PC-3 (cell line): ENCODE measurements at places on chromosomes 3 and 15.

- no peaks in the 10 kb centered on the region for H3K27me3 ChIP-seq
- DNase-seq = no peak
- H3K4me1 ChIP-seq = no peaks in the 10 kb centered on the region
- H3K36me3 ChIP-seq = no peaks in the 10 kb centered on the region
- no peak overlapping the region for H3K4me3 ChIP-seq
Measured at GRCh38 chr15:50057905-50058639, 61.0 kb downstream of the ATP8B4 start.

DNA sequence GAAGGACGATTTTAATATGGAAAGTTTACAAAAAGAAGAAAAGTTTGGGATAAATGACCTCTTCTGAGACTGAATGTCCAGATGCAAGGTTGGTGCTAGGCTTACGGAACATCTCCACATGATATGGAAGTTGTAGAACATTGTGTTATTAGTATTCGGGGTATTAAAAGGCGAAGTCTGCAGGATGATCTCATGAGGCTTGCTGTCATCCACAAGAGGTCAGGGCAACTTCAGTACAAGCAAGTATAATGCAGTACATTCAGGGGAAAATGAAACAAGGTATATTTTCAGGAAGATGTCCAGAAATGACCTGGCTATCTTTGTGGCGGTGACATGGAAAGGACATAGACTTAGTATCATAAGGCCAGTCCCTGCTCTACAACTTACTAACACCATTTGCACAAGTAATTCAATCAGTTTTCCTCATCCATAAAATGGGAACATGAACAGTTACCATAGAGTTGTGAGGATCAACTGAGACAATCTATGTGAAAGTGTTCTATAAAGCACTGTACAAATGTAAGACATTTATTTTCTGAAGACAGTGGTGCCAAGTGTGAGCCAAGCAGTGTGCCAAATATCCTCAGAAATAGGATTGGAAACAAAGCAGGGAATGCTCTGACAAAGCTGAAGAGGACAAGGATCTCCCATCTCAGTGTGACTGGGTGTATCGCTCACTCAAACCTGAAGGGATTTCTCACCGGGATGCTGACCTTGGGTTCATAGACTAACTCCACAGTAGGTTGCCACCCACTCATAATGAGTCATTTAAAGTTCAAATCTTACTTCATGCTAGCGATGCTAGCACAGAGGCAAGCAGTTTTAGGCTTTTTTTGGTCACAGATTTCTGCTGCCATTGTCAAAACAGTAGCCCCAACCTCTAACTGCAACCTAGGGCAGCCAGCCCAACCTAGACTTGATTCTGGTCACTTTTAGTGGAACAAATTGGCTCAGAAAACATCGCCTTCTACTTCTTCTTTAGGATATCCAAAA is 118.3 kb downstream of the TIGIT start:
- H3K4me1 ChIP-seq = no peaks in the 10 kb centered on the region

GRCh38 chr3:149339931-149340309 is 6.5 kb upstream of the TM4SF18 start:
- H3K36me3 ChIP-seq = no peaks in the 10 kb centered on the region
- H3K27me3 ChIP-seq = no peaks in the 10 kb centered on the region
- H3K27ac ChIP-seq = peak overlapping the region; percentile 96
- DNase-seq = peak; percentile 99
- peak overlapping the region; percentile 55 for H3K4me3 ChIP-seq

- DNase-seq = no peak
- no peak overlapping the region for H3K4me3 ChIP-seq
- H3K4me1 ChIP-seq = peaks cover 6% of the 10 kb centered on the region
- no peaks in the 10 kb centered on the region for H3K27me3 ChIP-seq
- H3K27ac ChIP-seq = no peak overlapping the region
Measured at GRCh38 chr3:196174652-196175051, 36.5 kb downstream of the ZDHHC19 start.

GRCh38 chr15:101318147-101318819 is 23.2 kb upstream of the SNRPA1 start:
- no peak for DNase-seq
- peaks cover 63% of the 10 kb centered on the region for H3K27me3 ChIP-seq
- no peaks in the 10 kb centered on the region for H3K4me1 ChIP-seq
- no peak overlapping the region for H3K4me3 ChIP-seq
- no peaks in the 10 kb centered on the region for H3K36me3 ChIP-seq
- no peak overlapping the region for H3K27ac ChIP-seq

- DNase-seq = peak; percentile 65
- H3K27ac ChIP-seq = peak overlapping the region; percentile 50
- H3K4me3 ChIP-seq = no peak overlapping the region
Measured at GRCh38 chr3:113712129-113712528, 15.7 kb upstream of the USF3 start.

- H3K4me3 ChIP-seq = no peak overlapping the region
- H3K27ac ChIP-seq = no peak overlapping the region
- H3K36me3 ChIP-seq = no peaks in the 10 kb centered on the region
- DNase-seq = no peak
Measured at GRCh38 chr3:134901461-134901860, 106.4 kb downstream of the EPHB1 start.

DNA sequence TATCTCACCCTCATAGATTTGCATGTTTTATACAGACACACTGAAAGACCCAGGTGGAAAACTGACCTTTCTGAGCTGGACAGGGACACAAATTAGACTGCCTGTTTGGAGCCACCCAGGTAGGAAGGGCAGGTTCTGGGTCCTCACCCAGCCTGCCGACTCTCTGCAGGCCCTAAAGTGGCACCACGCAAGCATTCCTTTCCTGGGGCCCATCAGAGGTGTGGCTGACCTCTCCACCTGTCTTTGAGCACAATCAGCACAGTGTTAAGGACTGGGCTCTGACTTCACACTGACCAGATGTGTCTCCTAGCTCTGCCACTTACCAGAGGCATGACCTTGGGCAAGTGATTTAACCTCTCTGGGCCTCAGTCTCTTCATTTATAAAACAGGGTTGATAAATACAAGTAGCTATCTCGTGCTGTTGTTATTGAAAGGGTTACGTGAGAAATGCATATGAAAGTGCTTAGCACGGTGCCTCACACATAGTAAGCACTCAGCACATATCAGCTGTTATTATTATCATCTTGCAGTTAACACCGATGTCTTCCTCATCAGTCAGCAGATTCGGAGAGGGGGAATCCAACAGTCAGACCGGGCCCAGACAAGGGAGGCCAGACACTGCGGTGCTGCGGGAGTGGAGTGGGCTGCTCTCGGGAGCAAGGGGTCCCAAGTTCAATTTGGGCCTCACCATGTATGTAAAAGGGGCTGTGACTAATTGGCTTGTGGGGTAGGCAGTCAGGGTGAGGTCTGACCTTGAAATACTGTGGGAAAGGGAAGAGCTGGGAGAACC is 2.0 kb upstream of the TBC1D2B start:
- no peaks in the 10 kb centered on the region for H3K36me3 ChIP-seq
- DNase-seq = no peak
- H3K27ac ChIP-seq = no peak overlapping the region
- H3K27me3 ChIP-seq = no peaks in the 10 kb centered on the region
- no peak overlapping the region for H3K4me3 ChIP-seq

- no peak for DNase-seq
- no peaks in the 10 kb centered on the region for H3K4me1 ChIP-seq
- H3K27me3 ChIP-seq = no peaks in the 10 kb centered on the region
- no peak overlapping the region for H3K4me3 ChIP-seq
- no peak overlapping the region for H3K27ac ChIP-seq
- H3K36me3 ChIP-seq = no peaks in the 10 kb centered on the region
Measured at GRCh38 chr15:97301166-97301565, 659.3 kb upstream of the ARRDC4 start.

- no peak overlapping the region for H3K4me3 ChIP-seq
- no peaks in the 10 kb centered on the region for H3K36me3 ChIP-seq
- no peaks in the 10 kb centered on the region for H3K27me3 ChIP-seq
- DNase-seq = no peak
- H3K4me1 ChIP-seq = no peaks in the 10 kb centered on the region
Measured at GRCh38 chr15:29870495-29871151, 48.4 kb upstream of the TJP1 start.

DNA sequence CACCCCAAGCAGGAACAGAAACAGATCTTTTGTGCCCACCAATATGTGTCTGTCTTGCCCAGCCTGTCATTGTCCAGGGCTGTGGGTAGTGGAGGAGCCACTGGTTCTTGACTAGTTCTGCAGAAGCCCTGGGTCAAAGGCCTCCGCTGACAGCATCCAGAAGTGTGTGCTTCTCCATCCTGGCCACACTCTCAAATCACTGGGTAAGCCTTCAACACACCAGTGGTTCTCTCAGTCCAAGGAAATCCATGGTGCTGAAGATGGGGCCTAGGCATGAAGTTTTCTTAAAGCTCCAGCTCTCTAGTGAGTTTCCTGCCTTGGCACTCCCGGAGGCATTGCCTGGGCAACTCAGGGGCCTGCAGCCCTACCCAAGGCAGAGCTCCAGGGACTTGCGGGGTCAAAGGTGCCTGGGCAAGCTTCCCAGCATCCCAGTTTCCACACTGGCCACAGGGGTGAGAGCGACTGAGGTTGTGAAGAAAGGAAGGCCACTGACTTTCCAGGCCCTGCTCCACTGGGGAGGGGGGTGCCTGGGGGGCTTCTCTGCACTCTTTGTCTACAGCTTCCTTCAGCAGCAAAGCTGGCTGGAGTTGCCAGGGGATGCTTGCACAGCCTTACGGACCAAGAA is 37.9 kb upstream of the RPL32 start:
- H3K27me3 ChIP-seq = no peaks in the 10 kb centered on the region
- no peaks in the 10 kb centered on the region for H3K4me1 ChIP-seq
- H3K4me3 ChIP-seq = no peak overlapping the region
- no peak overlapping the region for H3K27ac ChIP-seq
- H3K36me3 ChIP-seq = no peaks in the 10 kb centered on the region

DNA sequence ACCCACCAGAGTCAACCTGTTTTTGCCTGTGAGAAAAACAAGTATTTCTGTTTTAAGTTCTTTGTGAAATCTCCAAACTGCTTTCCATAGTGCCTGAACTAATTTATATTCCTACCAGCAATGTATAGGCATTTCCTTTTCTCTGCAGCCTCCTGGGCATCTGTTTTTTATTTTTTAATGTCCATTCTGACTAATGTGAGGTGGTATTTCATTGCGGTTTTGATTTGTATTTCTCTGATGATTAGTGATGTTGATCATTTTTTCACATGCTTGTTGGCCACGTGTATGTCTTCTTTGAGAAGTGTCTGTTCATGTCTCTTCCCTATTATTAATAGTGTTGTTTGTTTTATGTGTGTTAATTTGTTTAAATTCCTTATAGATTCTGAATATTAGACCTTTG is 820.5 kb downstream of the MCTP2 start:
- H3K4me3 ChIP-seq = no peak overlapping the region
- DNase-seq = no peak
- no peaks in the 10 kb centered on the region for H3K4me1 ChIP-seq
- H3K27me3 ChIP-seq = no peaks in the 10 kb centered on the region
- no peaks in the 10 kb centered on the region for H3K36me3 ChIP-seq

DNA sequence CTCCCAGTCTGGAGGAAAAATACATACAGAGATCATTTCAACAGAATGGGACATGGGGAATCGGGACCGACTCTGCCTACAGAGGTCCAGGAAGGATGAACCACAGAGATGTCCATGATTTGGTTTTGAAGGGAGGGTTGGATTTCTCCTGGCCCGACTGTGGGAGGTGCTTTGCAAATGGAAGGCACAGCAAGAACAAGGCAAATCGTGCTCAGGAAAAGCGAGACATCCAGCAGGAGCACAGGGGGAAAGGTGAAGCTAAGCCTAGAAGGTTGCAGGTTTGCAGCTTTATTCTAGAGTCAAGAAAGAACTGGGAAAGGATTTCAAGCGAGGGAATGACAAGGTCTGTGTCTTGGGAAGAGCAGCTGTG is 181.9 kb downstream of the OPA1 start:
- no peak for DNase-seq
- H3K27me3 ChIP-seq = no peaks in the 10 kb centered on the region
- H3K27ac ChIP-seq = no peak overlapping the region
- H3K36me3 ChIP-seq = no peaks in the 10 kb centered on the region
- peaks cover 3% of the 10 kb centered on the region for H3K4me1 ChIP-seq

- H3K36me3 ChIP-seq = no peaks in the 10 kb centered on the region
- H3K27me3 ChIP-seq = no peaks in the 10 kb centered on the region
- H3K4me1 ChIP-seq = peaks cover 12% of the 10 kb centered on the region; the same call in 1 of the 2 replicates
- no peak overlapping the region for H3K4me3 ChIP-seq
- no peak for DNase-seq
Measured at GRCh38 chr3:148948913-148949657, 42.3 kb upstream of the GYG1 start.

DNA sequence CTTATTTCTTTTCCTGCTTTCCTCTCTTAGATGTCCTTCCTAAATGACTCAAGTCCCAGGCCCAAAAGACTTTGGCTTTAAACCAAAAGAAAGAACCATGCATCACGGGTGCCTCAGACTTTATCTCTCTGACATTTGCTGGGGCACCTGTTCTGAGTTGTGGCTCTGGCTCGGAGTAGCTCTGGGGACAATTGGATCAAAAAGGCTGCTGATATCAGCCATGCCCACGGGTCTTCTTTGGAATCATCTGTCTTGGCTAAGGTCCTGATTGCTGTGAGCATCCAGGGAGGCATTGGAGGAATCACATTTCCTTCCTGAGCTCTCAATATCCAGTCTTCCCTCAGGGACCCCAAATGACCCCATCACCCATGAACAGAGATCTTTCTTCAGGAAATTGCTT is 59.9 kb downstream of the CLSTN2 start:
- no peaks in the 10 kb centered on the region for H3K4me1 ChIP-seq
- no peak overlapping the region for H3K4me3 ChIP-seq
- H3K36me3 ChIP-seq = no peaks in the 10 kb centered on the region
- no peaks in the 10 kb centered on the region for H3K27me3 ChIP-seq
- no peak overlapping the region for H3K27ac ChIP-seq

GRCh38 chr15:70856884-70857561 is 3.1 kb upstream of the LARP6 start:
- peak overlapping the region; percentile 66 for H3K27ac ChIP-seq
- peak overlapping the region; percentile 27; the same call in 1 of the 2 replicates for H3K4me3 ChIP-seq
- peak; percentile 94 for DNase-seq
- no peaks in the 10 kb centered on the region for H3K36me3 ChIP-seq
- no peaks in the 10 kb centered on the region for H3K27me3 ChIP-seq
- H3K4me1 ChIP-seq = peaks cover 39% of the 10 kb centered on the region

DNA sequence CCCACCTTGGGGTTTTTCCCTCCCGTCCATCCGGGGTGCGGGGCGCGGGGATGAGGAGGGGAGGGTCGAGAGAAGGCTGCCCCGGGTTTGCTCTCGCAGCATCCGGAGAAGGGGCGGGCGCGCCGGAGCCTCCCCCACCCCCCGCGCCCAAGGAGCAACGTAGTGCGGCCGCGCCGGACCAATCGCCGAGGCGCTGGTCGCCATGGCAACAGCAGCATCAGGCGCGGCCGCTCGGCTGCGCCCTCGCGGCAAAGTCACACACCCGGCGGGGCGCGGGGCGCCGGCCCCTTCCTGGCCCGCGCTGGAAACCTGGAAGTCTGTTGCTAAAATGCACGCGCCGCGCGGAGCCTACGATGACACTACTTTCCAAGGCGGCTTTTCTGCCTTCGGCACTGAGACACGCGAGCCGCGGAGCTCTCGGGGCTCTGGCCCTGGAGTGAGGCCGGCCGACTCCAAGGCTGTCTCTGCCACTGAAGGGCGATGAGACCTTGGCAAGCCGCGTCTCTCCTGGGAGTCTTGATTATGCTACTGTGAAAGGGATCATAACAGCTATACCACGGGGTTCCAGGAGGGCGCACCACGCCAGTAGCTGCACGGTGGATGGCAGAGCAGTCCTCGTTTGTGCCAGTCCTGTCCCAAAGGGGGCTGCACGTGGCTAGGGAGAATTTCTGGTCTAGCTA is at the start of gene IQSEC1:
IQSEC1 (minus strand) TSS at position 104 of the 680 bp plus-strand sequence. CDS start 415 bp downstream, outside the sequence.
- no peaks in the 10 kb centered on the region for H3K4me1 ChIP-seq
- no peak within 1 kb of the TSS for H3K27ac ChIP-seq
- DNase-seq = no peak
- H3K27me3 ChIP-seq = no peaks in the 10 kb centered on the region
- no peaks in the 10 kb centered on the region for H3K36me3 ChIP-seq

- peak; percentile 26 for DNase-seq
- H3K27me3 ChIP-seq = no peaks in the 10 kb centered on the region
- H3K4me1 ChIP-seq = no peaks in the 10 kb centered on the region
- H3K27ac ChIP-seq = no peak overlapping the region
- no peak overlapping the region for H3K4me3 ChIP-seq
- H3K36me3 ChIP-seq = no peaks in the 10 kb centered on the region
Measured at GRCh38 chr3:176590722-176591121, 606.6 kb downstream of the TBL1XR1 start.
